ENCODE measurements at places on chromosomes 5 and 9.

DNA sequence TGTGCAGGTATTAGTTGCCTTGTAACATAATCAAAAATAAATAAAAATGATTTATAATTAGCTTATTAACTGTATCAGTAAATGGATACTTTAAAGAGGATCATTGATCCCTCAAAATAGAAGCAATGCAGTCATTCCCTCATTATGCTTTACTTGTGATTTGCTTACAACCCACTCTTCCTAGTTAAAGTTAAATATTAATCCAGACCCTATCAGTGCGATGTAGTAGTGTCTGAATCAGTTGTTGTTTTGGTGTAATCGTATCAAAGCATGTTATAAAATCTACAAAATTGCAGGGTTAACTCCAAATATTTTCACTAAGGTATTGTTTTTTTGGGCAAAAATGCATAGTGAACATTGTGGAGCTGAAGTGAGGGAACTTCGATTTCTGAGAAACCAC is 17.6 kb downstream of the TENT4A start:
- no peak for DNase-seq

GRCh38 chr5:40762705-40763104 is 6.9 kb upstream of the TTC33 start:
- no peak for DNase-seq

DNA sequence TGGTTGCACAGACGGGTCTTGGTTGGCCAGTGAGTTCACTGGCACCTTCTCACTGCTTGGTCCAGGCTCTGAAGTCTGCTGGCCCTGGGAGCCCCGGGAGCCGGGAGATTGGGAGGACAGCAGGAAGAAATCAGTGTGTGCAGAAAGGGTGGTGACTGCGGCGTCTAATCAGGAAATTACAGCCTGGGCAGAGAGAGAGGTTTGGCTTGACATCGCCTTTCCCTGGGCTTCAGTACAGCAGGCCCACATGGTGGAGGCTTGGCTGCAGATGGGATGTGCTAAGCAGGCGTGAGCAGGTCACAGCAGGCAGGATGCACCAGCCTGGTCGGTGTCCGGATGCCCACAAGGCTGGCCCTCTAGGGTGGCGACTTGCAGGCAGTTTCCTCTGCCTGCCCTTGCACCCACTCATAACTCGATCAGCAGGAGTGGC is 17.2 kb downstream of the PITX1 start:
- DNase-seq, result no peak

DNA sequence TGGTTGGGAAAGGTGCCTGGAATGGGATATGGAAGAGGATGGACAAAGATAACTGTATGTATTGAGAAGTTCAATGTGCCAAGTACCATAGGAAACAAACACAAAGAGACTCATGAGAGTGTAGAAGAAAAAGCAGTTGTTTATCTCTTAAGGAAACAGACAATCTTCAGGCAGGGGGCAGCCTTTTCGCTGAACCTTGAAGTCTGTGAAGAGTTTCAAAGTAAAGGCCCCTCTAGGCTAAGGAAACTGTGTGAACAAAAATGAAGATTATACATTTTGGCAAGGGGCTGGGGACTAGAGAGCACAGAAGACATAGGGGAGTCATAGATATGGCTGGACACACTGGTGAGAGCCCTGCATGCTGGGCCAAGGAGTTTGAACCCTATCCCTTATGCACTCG is 27.5 kb upstream of the FRMPD1 start:
- no peak for DNase-seq

DNA sequence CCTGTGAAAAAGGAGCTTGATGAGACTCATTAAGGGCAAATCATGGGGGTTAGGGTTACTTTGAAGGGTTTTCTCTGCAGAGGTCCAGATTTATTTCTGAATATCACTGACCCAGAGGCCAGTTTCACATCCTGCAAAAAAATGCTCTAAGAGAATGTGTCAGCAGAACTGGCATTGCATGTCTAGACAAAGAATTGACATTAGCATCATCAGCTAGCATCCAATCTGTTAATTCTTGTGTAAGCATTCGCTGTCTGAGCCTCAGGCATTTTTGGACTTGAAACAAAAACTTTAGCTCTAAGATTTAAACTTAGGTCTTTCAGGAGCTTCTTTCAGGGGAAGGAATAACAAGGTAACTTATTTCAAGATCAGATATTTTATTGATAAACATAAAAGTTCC is 187.9 kb upstream of the ELL2 start:
- peak; percentile 18 for DNase-seq

DNA sequence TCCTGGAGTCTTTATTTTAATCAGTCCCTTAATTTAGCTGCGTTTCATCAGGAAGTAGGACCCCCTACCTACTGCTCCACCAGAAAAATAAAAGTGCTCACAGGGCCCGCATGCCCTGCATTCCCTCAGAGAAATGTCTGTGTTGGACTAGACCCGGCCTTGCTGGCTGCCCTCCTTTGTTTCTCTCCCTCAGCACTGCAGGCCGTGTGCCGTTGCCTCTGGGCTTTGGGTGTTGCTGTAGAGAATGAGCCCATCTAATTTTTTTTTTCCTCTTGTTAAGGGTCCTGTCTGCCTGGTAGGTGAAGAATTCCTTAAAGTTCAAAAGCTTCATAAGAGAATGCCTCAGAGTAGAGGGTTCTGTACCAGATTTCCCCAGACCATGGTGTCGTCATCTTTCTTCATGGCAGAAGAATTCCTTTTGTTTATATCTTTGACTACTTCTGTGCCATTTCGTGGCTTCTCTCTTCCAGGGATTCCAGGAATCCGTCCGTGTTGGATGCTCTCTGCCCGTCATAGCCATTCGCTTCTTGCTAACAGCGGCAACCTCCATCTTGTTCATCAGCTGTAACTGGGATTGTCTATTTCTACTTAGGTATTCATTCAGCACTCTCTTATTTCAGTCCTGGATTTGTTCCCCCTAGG is 49.8 kb upstream of the ANGPTL2 start:
- DNase-seq, result no peak

DNA sequence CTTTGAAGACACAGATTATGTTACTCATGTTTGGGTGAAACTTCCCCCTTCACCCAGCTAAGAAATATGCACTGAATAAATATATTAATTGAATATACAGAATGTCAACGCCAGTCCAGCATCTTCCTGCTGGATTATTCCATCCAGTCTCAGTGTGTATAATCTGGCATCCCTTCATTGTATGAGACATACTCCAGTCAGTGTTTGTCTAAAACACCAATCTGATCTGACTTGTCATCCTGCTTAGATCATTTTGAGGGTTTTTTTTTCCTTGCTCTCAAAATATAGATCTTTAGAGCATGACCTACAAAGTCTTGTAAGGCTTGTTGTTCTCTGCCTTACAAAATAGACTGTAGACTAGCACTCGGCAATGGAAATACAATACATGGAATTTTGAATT is 195.1 kb downstream of the SMARCA2 start:
- DNase-seq, result no peak

All from activated CD4-positive, alpha-beta T cell treated with anti-CD3 and anti-CD28 coated beads, Interleukin-2, amount 10 ng/mL, durations not matched to agents 24 days and 14 days (primary cell).